ENCODE measurements at places on chromosomes 12 and 14. TPM values are rescaled to one million over a fixed set of nuclear protein-coding genes. Genes with fewer than 3 reads are reported as not detected.

The SBNO1 gene
- total RNA-seq = 28.0 TPM

The CLMN gene
- 4.2 TPM for total RNA-seq

The SP7 gene
- 0.09 TPM for total RNA-seq

The RTL1 gene
- 0.15 TPM for total RNA-seq

The RIPK3 gene
- total RNA-seq = not detected

The PAPLN gene
- total RNA-seq = 5.5 TPM

The IAPP gene
- not detected for total RNA-seq

The MYF6 gene
- total RNA-seq = not detected

The DGKA gene
- 23.2 TPM for total RNA-seq

The INHBE gene
- total RNA-seq = 0.09 TPM

The ARHGEF25 gene
- total RNA-seq = 5.1 TPM

The TPPP2 gene
- not detected for total RNA-seq

The ARMH4 gene
- 1.5 TPM for total RNA-seq

The ADAM20 gene
- not detected for total RNA-seq

The AQP5 gene
- not detected for total RNA-seq

The PRIMA1 gene
- 0.44 TPM for total RNA-seq

The KRT8 gene
- total RNA-seq = 4,836 TPM

The RNASE2 gene
- total RNA-seq = not detected

The LBHD2 gene
- total RNA-seq = 0.27 TPM

The DPPA3 gene
- not detected for total RNA-seq

The CAPZA3 gene
- not detected for total RNA-seq

The RAD9B gene
- 0.22 TPM for total RNA-seq

The RERG gene
- total RNA-seq = 0.30 TPM

The KLHL33 gene
- not detected for total RNA-seq

The NRIP2 gene
- total RNA-seq = not detected

The NPFF gene
- total RNA-seq = not detected

The CEBPE gene
- total RNA-seq = not detected

The CACNA1C gene
- total RNA-seq = 0.09 TPM

The SLC39A2 gene
- not detected for total RNA-seq

The PTPN6 gene
- 11.7 TPM for total RNA-seq

The CFL2 gene
- 109 TPM for total RNA-seq

The FNTB gene
- 21.5 TPM for total RNA-seq

The ALDH2 gene
- total RNA-seq = 86.3 TPM

The SLC24A4 gene
- total RNA-seq = 0.07 TPM

The CLEC7A gene
- total RNA-seq = not detected

The FSCB gene
- total RNA-seq = not detected

The METTL17 gene
- total RNA-seq = 74.6 TPM

The PTCSC3 gene
- not detected for total RNA-seq

The KRT3 gene
- total RNA-seq = not detected

The AMN gene
- 0.39 TPM for total RNA-seq

The IL23A gene
- total RNA-seq = 0.22 TPM

The CFAP251 gene
- total RNA-seq = 0.96 TPM

The NPAS3 gene
- not detected for total RNA-seq

The EXOC3L4 gene
- 1.4 TPM for total RNA-seq

The P2RX7 gene
- not detected for total RNA-seq

The NXPH4 gene
- 5.2 TPM for total RNA-seq

The NELL2 gene
- total RNA-seq = 0.11 TPM

The RAP1B gene
- total RNA-seq = 184 TPM

The GPRC5D gene
- not detected for total RNA-seq

The TSPAN8 gene
- not detected for total RNA-seq

The SYT1 gene
- total RNA-seq = 5.3 TPM
